ENCODE measurements at places on chromosomes 1 and 21.
A peak's percentile ranks its signal among the peaks of the same experiment; 100 is the strongest.

DNA sequence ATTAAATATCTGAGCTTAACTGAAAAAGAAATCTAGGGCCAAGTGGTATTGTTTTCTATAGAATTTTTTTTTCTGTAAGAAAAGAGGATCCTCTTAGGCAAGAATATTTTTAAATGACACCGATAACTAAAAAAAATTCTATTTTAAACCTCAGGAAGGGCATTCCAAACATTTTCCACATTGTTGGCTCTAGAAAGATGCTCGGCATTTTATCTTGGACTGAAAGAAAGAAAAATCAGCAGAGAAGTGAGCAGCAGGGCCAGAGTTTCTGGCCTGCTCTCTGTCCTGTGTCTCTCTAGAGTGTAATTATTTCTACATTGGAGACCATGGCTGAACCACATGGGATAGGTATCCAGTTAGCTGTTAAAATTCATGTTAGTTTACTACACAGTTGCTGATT, 192.5 kb upstream of the GREM2 start:
- no peak for DNase-seq

GRCh38 chr1:17986156-17986555, 121.4 kb upstream of the IGSF21 start:
- no peak for DNase-seq

GRCh38 chr1:209815931-209816341, 10.0 kb upstream of the IRF6 start:
- DNase-seq = no peak

GRCh38 chr21:35083246-35083645, 34.1 kb upstream of the RUNX1 start:
- DNase-seq = no peak

DNA sequence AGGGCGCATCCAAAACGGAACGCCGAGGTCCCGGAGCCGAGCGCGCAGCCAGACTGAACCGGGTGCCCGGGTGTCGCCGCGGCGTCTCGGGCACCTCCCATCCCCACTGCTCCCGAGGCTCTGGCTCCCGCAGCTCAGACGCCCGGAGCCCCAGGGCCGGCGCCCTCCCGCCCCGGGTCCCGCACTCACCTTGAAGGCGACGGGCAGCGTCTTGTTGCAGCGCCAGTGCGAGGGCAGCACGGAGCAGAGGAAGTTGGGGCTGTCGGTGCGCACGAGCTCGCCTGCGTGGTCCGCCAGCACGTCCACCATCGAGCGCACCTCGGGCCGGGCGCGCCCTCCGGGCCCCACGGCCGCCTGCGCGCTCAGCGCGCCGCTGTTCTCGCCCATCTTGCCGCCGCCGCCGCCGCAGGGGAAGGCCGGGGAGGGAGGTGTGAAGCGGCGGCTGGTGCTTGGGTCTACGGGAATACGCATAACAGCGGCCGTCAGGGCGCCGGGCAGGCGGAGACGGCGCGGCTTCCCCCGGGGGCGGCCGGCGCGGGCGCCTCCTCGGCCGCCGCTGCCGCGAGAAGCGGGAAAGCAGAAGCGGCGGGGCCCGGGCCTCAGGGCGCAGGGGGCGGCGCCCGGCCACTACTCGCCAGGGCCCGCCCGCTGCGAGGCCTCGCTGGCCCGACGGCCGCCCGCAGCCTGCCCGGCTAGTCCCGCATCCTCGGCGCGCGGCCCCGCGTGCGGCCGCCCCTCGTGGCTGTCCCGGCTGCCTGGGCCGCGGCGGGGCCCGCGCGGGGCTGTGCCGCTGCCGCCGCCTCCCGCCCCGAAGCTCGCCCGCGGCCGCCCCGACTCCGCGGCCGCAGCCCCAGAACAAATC, 447 bp downstream of the RUNX3 start:
- no peak for DNase-seq

- no peak for DNase-seq
Observed at GRCh38 chr1:114003431-114003830, 24.2 kb downstream of the OLFML3 start.

GRCh38 chr1:91564888-91565701, 64.4 kb downstream of the CDC7 start:
- DNase-seq = no peak

DNA sequence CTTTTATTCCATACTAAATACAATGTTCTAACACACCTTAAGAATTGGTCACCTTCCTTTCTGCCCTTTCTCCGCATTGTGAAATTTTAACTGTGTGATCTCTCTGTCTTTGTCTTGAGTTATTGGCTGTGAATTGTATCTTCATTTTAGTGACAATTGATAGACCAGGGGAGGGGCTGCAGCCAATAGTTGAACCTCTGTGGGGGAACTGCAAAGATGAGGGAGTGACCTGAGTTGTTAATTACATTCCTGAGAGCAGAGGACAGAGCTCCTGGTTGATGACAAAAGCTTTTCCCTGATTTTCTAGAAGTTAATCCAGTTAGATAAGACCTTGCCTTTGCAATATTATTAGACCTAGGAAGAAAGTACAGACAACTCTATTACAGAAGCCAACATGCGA, 1535.7 kb downstream of the BRINP3 start:
- no peak for DNase-seq

DNA sequence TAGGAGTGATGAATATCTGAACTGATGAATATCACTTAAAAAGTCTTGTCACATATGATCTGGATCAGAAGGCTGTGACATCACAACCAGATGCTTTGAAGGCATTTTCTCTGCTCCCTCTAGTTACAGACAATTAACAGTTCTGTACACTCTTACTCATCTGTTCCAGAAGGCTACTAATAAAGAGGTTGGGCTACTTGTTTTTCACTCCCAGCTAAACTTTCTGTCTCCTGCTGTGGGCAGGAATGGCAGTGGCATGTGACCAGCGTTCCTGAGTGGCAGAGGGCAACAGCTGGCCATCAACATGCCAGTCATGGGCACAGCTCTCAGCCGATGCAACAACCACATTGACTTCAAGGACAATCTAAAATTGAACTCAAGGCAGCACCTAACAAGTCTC, 66.7 kb downstream of the SLC45A1 start:
- no peak for DNase-seq

DNA sequence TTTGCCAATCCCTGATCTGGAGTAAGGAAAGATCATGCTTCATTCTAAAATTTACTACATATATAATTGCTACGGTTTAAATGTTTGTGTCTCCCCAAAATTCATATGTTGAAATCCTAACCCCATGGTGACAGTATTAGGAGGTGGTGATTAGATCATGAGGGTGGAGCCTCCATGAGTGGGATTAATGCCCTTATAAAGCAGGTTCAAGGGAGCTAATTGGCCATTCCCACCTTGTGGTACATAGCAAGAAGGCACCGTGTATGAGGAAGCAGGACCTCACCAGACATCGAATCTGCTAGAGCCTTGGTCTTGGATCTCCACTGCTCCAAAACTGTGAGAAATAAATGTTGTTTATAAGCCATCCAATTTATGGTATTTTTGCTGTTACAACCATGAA, 55.5 kb downstream of the GADD45A start:
- no peak for DNase-seq

GRCh38 chr1:244948416-244948815, 84.1 kb upstream of the HNRNPU start:
- DNase-seq = no peak

- no peak for DNase-seq
Observed at GRCh38 chr1:36579039-36579438, 96.3 kb upstream of the CSF3R start.

GRCh38 chr1:186757851-186758250, 70.9 kb upstream of the PLA2G4A start:
- DNase-seq = no peak

DNA sequence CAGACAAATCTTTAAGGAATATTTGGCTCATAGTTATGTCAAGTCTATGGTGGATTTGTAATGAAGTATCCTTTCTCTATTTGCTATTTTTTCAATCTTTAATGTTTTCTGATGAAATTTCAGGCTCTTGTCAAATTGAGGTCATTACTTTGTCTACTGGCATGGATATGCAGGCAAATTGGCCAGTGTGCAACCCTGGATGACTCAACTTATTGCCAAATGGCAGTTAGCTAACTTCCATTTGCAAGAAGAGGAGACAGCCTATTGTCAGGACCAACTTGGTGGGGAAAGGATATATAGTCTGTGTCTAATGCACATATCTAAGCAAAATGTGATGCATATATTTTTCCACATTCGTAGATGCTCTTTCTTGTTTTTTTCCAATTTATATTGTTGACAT, 530.5 kb downstream of the PTBP2 start:
- no peak for DNase-seq

- no peak for DNase-seq
Observed at GRCh38 chr1:59289570-59289969, 7.3 kb upstream of the FGGY start.

GRCh38 chr1:192131914-192132313, 26.3 kb upstream of the RGS18 start:
- no peak for DNase-seq

DNA sequence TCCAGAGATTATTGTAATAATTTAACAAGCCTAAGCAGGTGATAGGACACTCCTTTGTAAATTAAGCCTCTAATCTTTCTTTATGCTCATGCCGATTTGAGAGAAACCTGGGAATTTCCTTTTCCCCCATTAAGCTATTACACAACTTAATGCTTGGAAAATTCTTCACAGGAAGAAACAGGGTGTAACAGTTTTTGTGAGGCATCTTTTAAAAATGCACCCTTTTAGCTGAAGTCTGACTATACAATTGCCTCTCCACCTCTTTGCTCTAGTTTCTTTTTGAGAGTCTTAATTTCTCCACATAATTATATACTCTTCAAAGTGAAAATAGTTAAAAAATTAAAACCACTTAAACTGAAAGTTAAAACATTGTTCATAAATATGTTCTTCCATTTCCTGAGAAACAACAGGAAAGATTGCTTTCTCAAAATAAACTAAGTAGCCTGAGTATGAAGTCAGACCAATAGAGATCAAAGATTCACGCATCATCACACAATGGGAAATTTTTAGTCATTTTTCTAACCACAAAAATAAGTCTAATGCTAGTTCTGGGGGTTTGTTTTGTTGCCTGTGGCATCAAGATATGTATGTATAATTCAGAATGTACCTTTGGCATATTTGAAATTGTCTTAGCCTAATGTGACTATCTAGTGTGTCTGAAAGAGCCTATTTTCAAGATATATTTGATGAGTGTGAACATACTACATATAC, 34.7 kb downstream of the LRRC8D start:
- no peak for DNase-seq

GRCh38 chr1:86110451-86111129, 46.0 kb downstream of the COL24A1 start:
- DNase-seq = no peak

- no peak for DNase-seq
Observed at GRCh38 chr1:207069061-207069460, 16.0 kb downstream of the PFKFB2 start.

- DNase-seq = no peak
Observed at GRCh38 chr1:8945568-8945967, at the start of gene CA6. Gene CA6 (plus strand): TSS chr1:8945868. CDS start chr1:8945887, 19 bp downstream.

- DNase-seq = no peak
Observed at GRCh38 chr1:226825037-226825745, 45.2 kb upstream of the PSEN2 start.

DNA sequence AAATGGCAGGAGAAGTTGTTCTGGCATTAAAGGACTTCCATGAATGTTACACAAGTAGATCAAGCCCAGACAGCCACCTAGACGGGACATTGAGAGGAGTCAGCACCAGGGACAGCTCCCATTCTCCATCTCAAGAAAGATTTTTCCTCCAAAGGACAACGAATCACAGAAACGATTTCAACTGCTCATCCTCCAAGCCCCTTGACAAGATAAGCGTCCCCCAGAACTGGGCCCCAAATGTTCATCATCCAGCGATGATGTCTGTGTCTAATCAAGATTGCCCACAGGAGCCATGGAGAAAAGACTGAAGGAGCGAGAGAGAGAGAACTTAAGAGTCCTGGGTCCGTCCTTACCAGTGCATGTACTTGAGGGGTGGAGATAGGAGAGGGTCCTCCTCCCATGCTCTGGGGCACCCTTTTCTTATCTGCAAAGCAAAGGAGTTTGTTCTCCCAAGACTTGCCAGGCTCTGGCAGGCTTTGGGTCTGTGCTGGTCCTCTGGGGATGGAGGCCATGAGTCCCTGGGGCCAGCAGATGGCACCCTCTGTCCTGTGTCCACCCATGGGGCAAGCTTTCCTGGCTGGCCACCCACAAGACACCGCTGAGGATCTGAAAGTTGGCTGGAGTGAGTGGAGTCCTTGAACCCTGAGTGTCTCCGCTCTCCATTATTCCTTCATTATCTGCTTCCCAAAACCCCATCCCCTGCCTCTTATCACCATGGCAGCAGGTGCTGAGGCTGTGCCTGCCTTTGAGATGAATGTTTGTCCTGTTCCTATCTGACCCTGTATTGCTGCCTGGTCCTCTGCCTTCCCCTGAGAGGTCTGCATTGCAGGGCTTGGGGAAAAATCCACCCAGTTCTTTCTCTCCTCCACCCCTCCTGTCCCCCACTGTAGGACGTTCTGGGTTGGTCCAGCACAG, 164.6 kb downstream of the ACTL8 start:
- no peak for DNase-seq

GRCh38 chr1:183622884-183623785, 12.4 kb downstream of the ARPC5 start:
- DNase-seq = peak; percentile 8

All from stimulated activated CD4-positive, alpha-beta T cell treated with anti-CD3 and anti-CD28 coated beads, Interleukin-1b, Interleukin-23, amount 100 ng/mL, for 1 hour (primary cell).